ENCODE measurements at places on chromosomes 13 and 19. TPM values are rescaled to one million over a fixed set of nuclear protein-coding genes. Genes with fewer than 3 reads are reported as not detected.

DNA sequence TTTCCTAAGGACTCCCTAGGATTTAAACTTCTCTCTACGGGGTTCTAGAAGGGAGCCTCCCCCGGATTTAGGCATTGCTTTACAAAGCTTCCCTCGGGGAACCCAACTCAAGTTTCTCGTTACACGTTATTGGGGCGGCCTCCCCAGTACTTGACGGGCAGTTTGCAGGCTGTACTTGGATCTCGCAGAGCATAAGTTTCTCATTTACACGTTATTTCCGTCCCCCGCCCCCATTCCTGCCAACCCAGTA, 584 bp downstream of the SMG9 start:
- no peak for DNase-seq

- no peak for DNase-seq
Observed at GRCh38 chr19:6768236-6768785, 1.1 kb upstream of the SH2D3A start.

The PSG2 gene
- total RNA-seq: not detected

- no peak for DNase-seq
Observed at GRCh38 chr13:48978942-48979601, 3.4 kb downstream of the FNDC3A start.

DNA sequence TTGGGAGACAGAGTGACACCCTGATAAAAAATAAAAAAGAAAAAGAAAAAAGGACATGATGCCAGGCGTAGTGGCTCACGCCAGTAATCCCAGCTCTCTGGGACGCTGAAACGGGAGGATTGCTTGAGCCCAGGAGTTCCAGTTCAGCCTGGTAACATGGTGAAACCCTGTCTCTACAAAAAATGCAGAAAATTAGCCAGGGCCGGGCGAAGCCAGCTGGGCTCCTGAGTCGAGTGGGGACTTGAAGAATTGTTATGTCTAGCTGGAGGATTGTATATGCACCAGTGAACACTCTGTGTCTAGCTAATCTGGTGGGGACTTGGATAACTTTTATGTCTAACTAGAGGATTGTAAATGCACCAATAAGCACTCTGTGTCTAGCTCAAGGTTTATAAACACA, 32.3 kb downstream of the TMPRSS9 start:
- no peak for DNase-seq

- DNase-seq: no peak
Observed at GRCh38 chr19:56221851-56222250, 19.8 kb downstream of the ZSCAN5C start.

DNA sequence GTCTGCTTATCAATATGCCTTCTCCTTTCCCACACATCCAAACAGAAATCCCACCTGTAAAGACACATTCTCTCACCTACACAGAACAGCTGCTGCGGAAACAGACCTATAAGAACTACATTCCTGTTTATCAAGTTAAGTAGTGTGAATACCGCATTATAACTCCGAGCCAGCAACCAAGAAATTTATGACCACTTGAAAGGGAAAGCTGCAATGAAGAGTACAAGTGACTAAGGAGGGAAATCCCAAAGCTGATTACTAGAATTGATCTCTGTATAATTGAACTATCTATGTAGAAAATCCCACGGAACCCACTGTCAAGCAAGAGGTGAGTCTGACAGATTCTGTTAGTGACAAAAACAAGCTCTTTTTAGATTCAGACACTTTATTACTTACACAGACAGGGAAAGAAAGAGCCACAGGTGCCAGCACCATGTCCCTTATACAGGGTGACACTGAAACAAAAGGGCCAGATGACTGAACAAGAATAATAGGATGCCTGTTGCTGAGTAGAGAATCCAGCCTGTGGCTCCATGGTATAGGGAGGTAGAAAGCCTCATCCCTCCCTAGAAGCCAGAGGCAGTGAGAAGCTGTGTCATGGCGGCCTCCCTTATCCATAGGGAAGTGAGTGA, 1.6 kb upstream of the IGFL4 start:
- no peak for DNase-seq

DNA sequence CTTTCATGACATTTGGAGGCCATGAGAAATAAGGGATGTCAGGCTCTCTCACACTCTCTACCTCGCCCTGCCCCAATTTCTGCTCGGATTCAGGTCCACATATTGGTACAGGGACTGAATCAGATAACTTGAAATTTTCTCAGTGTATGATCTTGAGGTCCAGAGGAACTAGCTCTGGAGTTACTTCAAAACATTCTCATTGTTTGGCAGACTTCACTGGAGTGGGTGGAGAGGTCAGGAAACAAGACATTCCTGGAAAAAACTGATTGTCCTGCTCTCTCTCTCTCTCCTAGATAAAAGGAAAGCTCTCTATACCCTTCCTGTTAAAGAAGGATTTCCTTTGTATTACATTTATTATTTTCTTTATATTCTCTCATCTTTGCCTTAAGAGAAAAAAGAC, 428.1 kb upstream of the DACH1 start:
- DNase-seq: no peak

- DNase-seq: no peak
Observed at GRCh38 chr19:29833614-29834261, 21.9 kb downstream of the CCNE1 start.

DNA sequence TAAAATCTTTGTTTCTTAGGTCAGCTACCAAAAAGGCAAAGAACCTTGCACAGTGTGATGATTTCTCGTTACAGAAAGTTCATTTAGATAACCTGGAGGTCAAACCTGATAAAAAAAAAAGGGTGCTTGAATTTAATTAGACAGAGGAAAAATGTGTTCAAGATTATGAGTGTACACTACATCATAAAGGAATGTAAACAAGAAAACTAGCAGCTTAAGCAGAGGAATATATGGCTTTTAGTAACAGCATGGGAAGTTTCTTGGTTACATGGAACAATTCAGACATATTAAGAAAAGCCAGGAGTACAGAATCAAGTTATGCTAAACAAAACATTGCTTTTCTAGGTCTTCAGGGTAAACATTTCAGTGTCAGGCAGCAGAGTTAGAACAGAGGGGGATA, 32.9 kb downstream of the ING1 start:
- DNase-seq: no peak

- DNase-seq: no peak
Observed at GRCh38 chr13:78036841-78037240, 118.2 kb upstream of the EDNRB start.

GRCh38 chr13:29925457-29926097, 75.2 kb upstream of the UBL3 start:
- no peak for DNase-seq

Measured in B cell (primary cell).